Endothelial cell (in vitro differentiated cells): ENCODE measurements at places on chromosomes 3 and 15. TPM values are rescaled to one million over a fixed set of nuclear protein-coding genes. Genes with fewer than 3 reads are reported as not detected.

Gene HRG
- total RNA-seq, result not detected

Gene SLC22A14
- 0.36 TPM for total RNA-seq

Gene CTSH
- 10.0 TPM for total RNA-seq

Gene FAM81A
- 0.23 TPM for total RNA-seq

Gene FAM131A
- 15.8 TPM for total RNA-seq

Gene CHRNA7
- 2.3 TPM for total RNA-seq

Gene PLA2G4E
- total RNA-seq, result not detected

Gene CLRN1
- total RNA-seq, result not detected

Gene OR5H6
- total RNA-seq, result not detected

Gene CYP11A1
- 0.82 TPM for total RNA-seq

Gene SNTN
- not detected for total RNA-seq

Gene RETNLB
- total RNA-seq, result not detected

Gene KNSTRN
- total RNA-seq, result 26.0 TPM

Gene NTRK3
- total RNA-seq, result 6.4 TPM

Gene ANKRD34C
- not detected for total RNA-seq

Gene THSD4
- 0.92 TPM for total RNA-seq

Gene ACP3
- 0.44 TPM for total RNA-seq

Gene PP2D1
- total RNA-seq, result not detected

Gene OXTR
- total RNA-seq, result 1.0 TPM

Gene C3orf33
- 1.1 TPM for total RNA-seq

Gene MUC4
- 0.05 TPM for total RNA-seq

Gene ARHGAP31
- total RNA-seq, result 114 TPM

Gene KCNMB3
- 3.8 TPM for total RNA-seq

Gene SAXO2
- total RNA-seq, result 2.0 TPM

Gene CAV3
- total RNA-seq, result not detected

Gene SLC33A1
- 24.2 TPM for total RNA-seq

Gene RBPMS2
- 24.0 TPM for total RNA-seq

Gene CCDC71
- 24.8 TPM for total RNA-seq

Gene NUP210
- 3.0 TPM for total RNA-seq

Gene PAK2
- 116 TPM for total RNA-seq

Gene ANKRD63
- total RNA-seq, result not detected

Gene CCDC66
- total RNA-seq, result 13.6 TPM

Gene ERICH6
- 0.31 TPM for total RNA-seq

Gene FBXL2
- total RNA-seq, result 11.5 TPM

Gene PRSS50
- 0.38 TPM for total RNA-seq
